ENCODE measurements at places on chromosomes 4 and X. TPM values are rescaled to one million over a fixed set of nuclear protein-coding genes. Genes with fewer than 3 reads are reported as not detected.

The HTR2C gene
- total RNA-seq = not detected

The KLF3 gene
- total RNA-seq = 77.5 TPM

The GPR173 gene
- 0.25 TPM for total RNA-seq

The GAGE12F gene
- not detected for total RNA-seq

The EGFL6 gene
- 0.23 TPM for total RNA-seq

The NUDT6 gene
- 8.8 TPM for total RNA-seq

The RAB9B gene
- total RNA-seq = 0.51 TPM

The NHSL2 gene
- total RNA-seq = 1.3 TPM

The DMRTC1 gene
- total RNA-seq = not detected

The OPN1LW gene
- not detected for total RNA-seq

The MAGEA3 gene
- total RNA-seq = not detected

The CCDC158 gene
- total RNA-seq = 4.0 TPM

The CSAG2 gene
- total RNA-seq = 0.14 TPM

The CXCL8 gene
- 3.8 TPM for total RNA-seq

The SPACA5 gene
- not detected for total RNA-seq

The EFHC2 gene
- total RNA-seq = 0.56 TPM

The SYP gene
- 0.61 TPM for total RNA-seq

The MTCP1 gene
- 2.8 TPM for total RNA-seq

The GAB1 gene
- 11.1 TPM for total RNA-seq

The SPANXC gene
- total RNA-seq = not detected

The SSX1 gene
- total RNA-seq = not detected

The MBNL3 gene
- total RNA-seq = 149 TPM

The RRH gene
- total RNA-seq = 0.05 TPM

The MAOB gene
- 52.9 TPM for total RNA-seq

The GLRA3 gene
- total RNA-seq = not detected

The PWWP3B gene
- total RNA-seq = 2.2 TPM

The ERVMER34-1 gene
- under 0.01 TPM for total RNA-seq

The CENPVL1 gene
- not detected for total RNA-seq

The CDKL2 gene
- total RNA-seq = 0.08 TPM

The KDM6A gene
- total RNA-seq = 30.0 TPM

The DCLK2 gene
- total RNA-seq = 0.70 TPM

The ADAD1 gene
- not detected for total RNA-seq

The PRSS12 gene
- 0.25 TPM for total RNA-seq

The STS gene
- 1.8 TPM for total RNA-seq

The SPANXA2 gene
- total RNA-seq = not detected
